Esophagus squamous epithelium (tissue), 5 donors: ENCODE measurements at places on chromosomes 7 and 10.

- H3K27ac ChIP-seq: no peak overlapping the region
- H3K27me3 ChIP-seq: no peaks in the 10 kb centered on the region
- H3K36me3 ChIP-seq: peaks cover 22% of the 10 kb centered on the region
- H3K4me1 ChIP-seq: peaks cover 20% of the 10 kb centered on the region
Measured at GRCh38 chr7:149720372-149721083, 52.9 kb downstream of the ZNF467 start.

DNA sequence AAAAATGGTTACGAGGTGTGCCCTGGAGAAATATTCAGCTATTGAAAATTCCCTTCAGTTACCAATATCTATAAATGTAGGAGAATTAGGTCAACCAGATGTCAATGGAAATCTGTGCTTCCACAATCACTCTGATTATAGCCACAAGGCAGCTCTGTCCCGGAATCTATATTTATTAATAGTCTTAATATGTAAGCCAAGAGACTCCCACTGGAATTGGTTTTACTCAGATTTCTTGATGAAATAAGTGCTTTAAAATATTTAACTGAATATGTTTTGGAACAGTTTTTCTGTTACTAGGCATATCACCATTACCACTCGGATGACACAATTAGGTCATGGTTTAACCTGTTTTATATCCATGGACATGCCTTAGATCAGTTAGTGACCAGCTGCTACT, 169.6 kb downstream of the POM121L12 start:
- H3K4me3 ChIP-seq: no peak overlapping the region
- DNase-seq: no peak
- no peak overlapping the region for H3K27ac ChIP-seq
- no peaks in the 10 kb centered on the region for H3K36me3 ChIP-seq
- H3K27me3 ChIP-seq: no peaks in the 10 kb centered on the region

- H3K27me3 ChIP-seq: no peaks in the 10 kb centered on the region
- no peak overlapping the region for H3K27ac ChIP-seq
- peaks cover 13% of the 10 kb centered on the region for H3K36me3 ChIP-seq
- no peaks in the 10 kb centered on the region for H3K4me1 ChIP-seq
- no peak for DNase-seq
- H3K4me3 ChIP-seq: no peak overlapping the region
Measured at GRCh38 chr10:5862360-5862961, 27.2 kb downstream of the ANKRD16 start.

GRCh38 chr10:103669243-103669929, 175.9 kb downstream of the NEURL1 start:
- H3K4me3 ChIP-seq: no peak overlapping the region
- H3K4me1 ChIP-seq: peaks cover 19% of the 10 kb centered on the region
- H3K27me3 ChIP-seq: no peaks in the 10 kb centered on the region
- H3K27ac ChIP-seq: peak overlapping the region; percentile 43

DNA sequence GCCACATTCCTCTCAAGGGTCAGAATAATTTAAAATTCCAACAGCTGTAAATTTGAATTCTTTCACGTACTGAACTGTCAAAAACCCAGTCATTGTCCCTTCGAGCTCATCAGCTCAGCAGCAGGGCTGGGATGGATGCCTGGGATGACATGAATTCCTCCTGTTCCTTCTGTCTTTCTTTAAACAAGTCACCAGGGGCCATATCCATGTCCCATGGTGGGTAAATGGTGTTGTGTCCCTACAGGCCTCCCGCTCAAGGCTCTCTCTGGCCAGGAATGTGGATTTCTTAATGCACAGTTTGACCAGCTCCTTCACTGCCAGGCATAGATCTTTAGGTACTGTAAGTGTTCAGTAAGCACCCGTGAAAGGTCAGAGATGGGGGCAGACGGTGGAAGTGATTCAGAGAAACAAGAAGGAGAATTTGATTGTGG, 13.8 kb upstream of the TECPR1 start:
- H3K27me3 ChIP-seq: no peaks in the 10 kb centered on the region
- no peak for DNase-seq
- H3K4me1 ChIP-seq: no peaks in the 10 kb centered on the region
- H3K27ac ChIP-seq: no peak overlapping the region
- no peaks in the 10 kb centered on the region for H3K36me3 ChIP-seq
- H3K4me3 ChIP-seq: no peak overlapping the region

- no peak for DNase-seq
- no peaks in the 10 kb centered on the region for H3K27me3 ChIP-seq
- no peaks in the 10 kb centered on the region for H3K36me3 ChIP-seq
- H3K4me1 ChIP-seq: peaks cover 46% of the 10 kb centered on the region
- H3K27ac ChIP-seq: no peak overlapping the region
Measured at GRCh38 chr7:99755085-99755484, 20.1 kb upstream of the CYP3A7 start.

DNA sequence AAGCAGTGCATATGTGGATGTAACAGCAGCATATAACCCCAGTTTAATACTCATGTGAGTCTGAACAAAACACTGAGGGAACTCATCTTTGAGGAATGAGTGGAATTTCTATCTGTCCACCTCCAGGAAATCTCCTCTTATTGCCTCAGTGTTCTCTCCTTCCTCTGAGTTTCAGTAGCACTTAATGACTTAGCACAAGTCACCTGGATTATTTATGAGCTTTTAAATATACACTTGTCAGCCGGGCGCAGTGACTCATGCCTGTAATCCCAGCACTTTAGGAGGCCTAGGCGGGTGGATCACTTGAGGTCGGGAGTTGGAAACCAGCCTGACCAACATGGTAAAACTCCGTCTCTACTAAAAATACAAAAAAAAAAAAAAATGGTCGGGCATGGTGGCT, 4.3 kb downstream of the LRRC20 start:
- no peak overlapping the region for H3K27ac ChIP-seq
- H3K4me3 ChIP-seq: no peak overlapping the region
- H3K27me3 ChIP-seq: no peaks in the 10 kb centered on the region
- DNase-seq: no peak
- H3K4me1 ChIP-seq: peaks cover 9% of the 10 kb centered on the region
